ENCODE measurements at places on chromosomes 7 and 10.

DNA sequence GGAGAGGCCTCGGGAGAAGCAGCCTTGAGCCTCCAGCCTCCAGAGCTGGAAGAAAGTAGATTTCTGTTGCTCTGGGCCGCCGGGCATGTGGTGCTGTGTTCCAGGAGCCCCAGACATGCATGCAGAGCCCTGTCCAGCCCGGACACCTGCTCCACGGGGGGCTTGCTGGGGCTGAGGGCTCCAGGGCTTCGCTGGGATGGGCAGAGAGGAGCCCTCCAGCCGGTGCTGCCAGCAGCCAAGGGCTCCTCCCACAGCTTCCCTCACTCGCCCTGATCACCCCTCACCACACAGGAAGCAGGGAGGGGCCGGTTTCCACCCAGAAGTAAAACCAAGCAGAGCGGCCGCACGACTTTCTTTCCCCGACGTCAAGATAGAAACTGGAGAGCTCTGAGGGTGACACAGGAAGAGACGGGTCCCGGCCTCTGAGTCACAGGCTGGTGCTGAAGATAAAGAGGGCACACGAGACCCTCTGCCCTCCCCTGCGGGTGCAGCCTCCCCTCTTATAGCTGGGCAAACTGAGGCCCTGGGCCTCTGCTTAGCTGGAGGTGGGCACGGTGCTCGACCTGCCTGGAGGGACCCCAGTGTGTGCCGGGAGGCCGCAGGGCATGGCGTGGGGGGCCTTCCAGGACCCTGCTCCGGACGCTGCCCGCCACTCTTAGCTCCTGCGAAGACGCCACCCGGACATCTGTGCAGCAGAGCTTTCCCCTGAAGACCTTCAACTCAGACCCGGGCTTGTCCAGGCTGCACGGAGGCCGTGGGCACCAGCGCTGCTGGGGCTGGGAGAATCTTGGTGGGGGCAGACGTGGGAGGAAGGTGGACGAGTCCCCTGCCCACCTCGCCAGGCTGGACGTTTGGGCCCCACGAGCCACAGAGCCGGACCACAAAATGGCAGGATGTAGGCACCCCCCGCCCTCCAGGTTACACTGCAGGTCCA lies 31.1 kb downstream of the ADAP1 start:
- DNase-seq = peak; percentile 91

- no peak for DNase-seq
Observed at GRCh38 chr10:78721231-78721630, 347.5 kb upstream of the ZMIZ1 start.

DNA sequence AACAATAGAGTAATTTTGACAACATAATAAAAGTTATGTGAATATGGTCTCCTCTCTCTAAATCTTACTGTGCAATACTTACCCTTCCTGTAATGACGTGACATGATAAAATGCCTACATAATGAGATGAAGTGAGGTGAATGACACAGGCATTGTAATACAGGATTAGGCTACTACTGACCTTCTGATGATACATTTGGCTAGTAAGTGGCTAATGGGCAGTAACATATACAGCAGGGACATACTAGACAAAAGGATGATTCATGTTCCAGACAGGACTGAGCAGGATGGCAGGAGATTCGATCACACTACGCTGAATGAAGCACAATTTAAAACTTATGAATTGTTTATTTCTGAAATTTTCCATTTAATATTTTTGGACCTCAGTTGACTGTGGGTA lies 4.7 kb downstream of the C10orf88 start:
- no peak for DNase-seq

DNA sequence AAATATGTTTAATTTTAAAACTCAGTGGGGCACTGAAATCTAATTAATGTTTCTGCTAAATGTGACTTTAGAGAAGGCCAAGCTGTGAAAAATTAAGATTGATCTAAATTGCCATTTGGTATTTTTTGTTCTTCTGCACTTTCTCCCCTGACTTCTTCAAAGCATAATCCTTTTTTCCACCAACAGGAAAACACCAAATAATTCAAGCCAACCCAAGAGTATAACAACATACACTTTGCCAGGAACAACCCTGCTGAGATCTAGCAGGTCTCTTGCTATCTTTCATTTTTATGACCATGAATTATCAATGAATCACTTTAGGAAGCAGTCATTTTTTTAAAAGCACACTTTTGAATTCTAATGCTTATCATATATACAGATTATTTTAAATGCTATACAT lies 100.1 kb downstream of the USP6NL start:
- DNase-seq = no peak

DNA sequence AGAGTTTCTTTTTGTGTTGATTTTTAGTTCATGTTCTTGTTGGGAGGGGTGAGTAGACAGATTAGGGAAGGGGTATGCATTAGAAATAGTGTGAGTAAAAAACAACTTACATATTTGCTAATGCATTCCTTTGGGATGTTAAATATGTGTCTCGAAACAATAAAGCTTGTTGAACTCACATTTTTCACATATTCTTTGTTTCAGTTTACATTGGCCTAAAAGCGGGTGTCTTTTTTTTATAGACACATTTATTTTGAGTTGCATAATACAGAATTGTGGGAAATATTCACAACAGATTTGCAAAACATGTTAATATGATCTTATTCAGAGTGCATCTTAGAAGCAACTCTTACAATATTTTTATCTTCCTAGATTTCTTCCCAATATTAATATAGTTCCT lies 337.5 kb upstream of the CNTNAP2 start:
- DNase-seq = no peak

DNA sequence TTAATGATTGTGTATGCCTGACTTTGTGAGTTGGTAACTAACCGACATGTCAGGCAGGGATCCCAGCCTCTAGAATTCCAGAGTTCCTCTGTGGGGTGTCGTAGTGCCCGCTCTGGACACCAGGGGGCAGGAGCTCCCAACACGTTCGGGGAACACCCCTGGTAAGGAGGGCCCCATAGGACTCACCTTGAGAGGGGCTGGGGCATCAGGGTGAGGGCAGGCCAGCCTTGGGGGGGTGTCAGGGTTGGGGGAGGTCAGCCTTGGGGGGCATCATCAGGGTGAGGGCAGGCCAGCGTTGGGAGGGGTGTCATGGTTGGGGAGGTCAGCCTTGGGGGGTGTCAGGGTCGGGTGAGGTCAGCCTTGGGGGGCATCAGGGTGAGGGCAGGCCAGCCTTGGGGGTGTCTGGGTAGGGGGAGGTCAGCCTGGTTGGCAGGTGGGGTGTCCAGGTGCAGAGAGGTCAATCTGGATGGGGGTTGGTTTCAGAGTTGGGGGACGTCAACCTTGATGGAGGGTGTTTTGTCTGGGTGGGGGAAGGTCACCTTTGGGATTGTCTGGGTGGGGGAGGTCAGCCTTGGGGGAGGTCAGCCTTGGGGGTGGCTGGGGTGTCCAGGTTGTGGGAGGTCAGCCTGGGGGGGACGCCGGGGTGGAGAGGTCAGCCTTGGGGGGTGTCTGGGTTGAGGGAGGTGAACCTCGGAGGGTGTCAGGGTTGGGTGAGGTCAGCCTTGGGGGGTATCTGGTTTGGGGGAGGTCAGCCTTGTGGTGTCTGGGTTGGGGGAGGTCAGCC lies 45.6 kb upstream of the SUN1 start:
- DNase-seq = peak; percentile 45

DNA sequence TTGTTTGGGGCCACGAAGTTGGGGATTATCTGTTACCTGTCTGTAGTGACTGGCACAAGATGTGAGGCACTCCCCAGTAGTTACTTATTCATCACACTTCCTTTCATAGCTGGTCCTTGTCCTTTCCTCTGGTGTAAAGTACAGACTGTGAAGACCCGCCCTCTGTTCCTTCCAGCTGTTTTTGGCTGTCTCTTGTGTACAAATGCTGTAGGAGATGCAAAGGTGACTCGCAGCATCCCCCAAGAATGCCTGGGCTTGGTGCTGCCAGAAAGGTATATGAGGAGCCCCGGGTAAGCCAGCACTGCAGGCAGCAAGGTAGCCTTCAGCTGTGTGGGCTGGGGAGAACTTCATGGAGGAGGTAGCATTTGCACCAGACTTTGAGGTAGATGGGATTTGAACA lies 236.6 kb downstream of the EBF3 start:
- no peak for DNase-seq

GRCh38 chr7:22255342-22255741 lies 101.6 kb downstream of the RAPGEF5 start:
- DNase-seq = no peak

GRCh38 chr10:114079421-114079820 lies 35.8 kb downstream of the ADRB1 start:
- DNase-seq = no peak

DNA sequence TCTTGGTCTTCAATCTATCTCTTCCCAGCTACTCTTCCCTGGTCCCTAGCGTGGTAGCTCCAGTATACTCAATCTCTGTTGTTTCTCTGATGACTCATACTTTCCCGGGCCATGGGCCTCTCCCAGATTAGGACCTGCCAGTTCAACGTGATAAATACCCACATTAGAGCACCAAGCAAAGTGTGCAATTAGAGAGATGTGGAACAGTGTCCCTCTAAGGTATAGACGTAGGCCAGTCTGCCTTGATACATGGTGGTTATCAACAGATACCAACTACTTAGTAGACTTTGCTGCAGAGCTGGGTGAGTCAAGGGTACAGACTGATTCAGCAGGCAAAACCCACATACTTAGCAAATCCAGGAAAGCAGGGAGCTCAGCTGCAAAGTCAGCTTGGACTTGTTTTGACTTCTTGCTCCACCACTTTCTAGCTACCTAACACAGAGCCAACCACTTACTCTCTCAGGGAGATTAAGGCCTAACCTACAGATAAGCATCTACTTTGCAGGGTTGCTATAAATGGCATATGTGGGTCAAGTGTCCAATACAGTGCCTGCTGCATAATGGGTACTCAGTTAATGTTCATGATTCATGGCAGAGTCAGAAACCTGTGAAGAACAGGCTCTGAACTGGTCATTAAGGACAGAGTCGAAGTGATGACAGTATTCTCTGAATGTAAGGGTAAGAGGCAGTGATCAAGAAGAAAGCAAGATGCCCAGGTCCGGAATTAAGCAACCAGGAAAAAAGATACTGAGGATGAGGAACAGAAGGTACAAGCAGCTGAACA lies 176.1 kb downstream of the CHN2 start:
- DNase-seq = no peak

- no peak for DNase-seq
Observed at GRCh38 chr10:128257428-128257827, 131.2 kb upstream of the MKI67 start.

GRCh38 chr7:111390000-111390399 lies 172.3 kb downstream of the IMMP2L start:
- DNase-seq = no peak

DNA sequence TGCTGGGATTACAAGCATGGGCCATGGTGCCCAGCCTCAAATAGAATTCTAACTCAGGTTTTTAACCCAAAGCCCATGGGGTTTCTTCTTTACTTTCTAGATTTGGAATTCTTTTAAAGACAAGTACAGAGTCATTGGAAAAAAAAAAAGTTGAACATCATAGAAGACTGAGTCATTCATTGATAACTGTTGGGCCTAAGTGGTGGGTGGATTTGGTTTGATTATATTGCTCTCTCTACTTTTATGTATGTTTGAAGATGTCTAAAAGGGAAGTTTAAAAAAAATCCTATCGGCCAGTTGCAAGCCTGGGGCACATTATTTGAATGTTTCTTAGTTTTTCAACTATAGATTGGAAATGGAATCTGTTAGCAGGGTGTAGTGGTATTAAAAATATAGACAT lies 49.7 kb downstream of the INPP5F start:
- no peak for DNase-seq

DNA sequence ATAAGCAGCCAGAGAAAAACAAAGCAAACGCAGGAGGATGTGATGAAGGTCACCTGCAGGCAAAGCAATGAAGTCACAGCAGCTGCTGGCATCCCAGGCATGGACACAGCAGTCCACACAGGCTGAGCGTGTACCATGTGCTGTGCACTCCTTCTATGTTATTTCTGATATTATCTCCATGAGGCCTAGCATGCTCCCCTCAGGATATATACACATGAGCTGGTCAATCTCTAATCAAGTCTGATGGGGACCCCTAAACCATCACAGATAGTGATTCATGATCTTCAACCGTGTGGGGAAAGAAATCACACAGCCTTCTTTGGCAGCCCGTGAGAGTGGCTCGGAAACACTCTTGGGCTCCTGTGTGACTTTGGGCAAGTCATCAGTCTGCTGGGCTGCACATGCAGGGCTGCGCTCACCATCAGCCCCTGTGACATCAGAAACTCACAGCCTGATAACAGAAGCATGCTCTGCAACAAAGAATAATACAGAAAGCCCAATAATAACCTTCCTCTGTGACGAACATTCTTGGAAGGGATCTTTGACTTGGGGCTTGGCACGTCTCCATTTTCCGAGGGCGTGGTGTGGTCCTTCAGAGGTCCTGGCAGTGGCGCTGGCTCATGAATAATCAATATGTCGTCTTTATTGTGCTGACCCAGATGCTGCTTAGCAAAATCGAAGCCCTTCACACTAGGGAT lies 83.0 kb upstream of the ATP6V0A4 start:
- no peak for DNase-seq

DNA sequence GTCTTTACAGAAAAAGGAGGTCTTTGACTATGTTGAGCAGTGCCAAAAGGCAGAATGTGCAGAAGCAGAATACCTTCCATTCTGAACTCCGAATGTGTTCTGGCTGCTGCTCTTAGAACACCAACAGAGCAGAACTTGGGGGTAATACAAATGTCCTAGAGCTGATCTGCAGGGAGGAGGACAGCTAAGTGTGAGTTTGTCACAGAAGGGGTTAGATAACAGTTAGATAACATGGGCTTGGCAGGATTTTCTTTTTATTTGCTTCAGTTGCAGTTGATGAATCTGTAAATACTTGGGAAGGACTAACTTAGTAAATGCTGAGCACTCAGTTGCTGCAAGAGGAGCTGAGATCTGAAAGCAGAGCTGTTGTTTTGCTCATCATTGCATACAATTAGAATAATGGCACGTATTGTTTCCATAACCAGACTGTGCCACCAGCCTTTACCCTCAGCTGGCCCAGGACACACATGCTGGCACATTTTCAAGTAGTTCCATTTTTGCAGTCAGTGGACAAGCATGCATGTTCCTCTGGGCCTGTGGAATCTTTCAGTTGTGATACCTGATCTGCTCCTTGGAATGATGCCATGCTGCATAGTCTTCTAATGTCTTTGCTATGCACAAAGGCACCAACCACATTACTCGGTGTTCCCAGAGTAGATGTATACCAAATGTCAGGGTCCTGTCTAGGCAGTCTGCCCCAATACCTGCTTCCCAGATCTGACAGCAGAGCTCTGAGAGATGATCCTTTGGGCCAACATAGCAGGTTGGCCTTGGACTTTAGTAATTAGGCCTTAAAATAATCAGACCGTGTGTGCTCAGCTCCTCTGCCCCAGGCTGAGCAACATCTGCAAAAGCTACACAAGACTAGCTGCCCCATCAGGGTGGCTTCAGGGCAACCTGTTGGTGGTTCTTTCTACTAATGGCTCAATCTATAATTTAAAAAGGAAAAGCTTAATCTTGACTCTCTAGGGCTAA lies 55.7 kb downstream of the GSDME start:
- DNase-seq = no peak

GRCh38 chr10:89037096-89037495 lies 46.5 kb downstream of the FAS start:
- DNase-seq = no peak

DNA sequence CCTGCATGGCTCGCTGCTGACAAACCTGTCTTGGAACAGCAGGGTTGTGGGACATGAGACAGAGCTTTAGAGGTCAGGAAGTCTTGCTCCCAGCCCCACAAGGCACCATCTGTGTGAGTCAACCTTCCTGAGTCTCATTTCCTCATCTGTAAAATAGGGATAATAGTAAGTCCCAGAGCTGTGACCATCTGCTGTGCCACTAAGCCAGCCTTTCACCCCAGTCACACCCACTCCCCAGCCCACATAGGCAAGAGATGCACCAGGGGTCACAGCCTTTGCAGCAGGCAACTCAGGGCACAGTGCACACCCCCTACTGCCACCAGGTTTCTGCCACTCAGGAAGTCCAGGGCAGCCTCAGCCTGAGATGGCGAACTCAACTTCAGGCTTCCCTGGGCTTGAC lies 29.4 kb upstream of the CDH23 start:
- no peak for DNase-seq
